Common myeloid progenitor, CD34-positive (primary cell): ENCODE measurements at places on chromosomes 1 and 21.
A peak's percentile ranks its signal among the peaks of the same experiment; 100 is the strongest.

DNA sequence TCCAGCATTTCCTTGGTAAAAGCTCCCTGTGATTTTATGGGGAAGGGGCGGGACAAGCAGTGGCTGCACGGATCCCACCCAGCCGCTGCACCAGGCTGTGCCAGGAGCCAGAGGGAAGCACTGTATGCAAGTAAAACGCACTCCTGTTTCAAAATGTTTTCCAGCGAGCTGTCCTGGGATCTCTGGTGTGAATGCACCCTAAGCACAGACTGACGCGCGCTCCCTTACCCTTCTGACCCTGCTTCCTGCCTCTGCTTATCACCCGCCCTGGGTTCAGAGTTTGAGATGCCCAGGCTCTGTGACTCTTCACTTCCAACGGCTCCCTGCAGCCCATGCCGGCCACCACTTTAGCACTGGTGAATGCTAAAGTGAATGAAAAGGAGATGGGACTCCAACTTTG, 131.2 kb downstream of the RHOU start:
- DNase-seq: no peak

- DNase-seq: no peak
These were observed 1458.0 kb downstream of the NCAM2 start for GRCh38 chr21:22456241-22456640.

- no peak for DNase-seq
These were observed 57.9 kb upstream of the ENAH start for GRCh38 chr1:225710804-225711203.

DNA sequence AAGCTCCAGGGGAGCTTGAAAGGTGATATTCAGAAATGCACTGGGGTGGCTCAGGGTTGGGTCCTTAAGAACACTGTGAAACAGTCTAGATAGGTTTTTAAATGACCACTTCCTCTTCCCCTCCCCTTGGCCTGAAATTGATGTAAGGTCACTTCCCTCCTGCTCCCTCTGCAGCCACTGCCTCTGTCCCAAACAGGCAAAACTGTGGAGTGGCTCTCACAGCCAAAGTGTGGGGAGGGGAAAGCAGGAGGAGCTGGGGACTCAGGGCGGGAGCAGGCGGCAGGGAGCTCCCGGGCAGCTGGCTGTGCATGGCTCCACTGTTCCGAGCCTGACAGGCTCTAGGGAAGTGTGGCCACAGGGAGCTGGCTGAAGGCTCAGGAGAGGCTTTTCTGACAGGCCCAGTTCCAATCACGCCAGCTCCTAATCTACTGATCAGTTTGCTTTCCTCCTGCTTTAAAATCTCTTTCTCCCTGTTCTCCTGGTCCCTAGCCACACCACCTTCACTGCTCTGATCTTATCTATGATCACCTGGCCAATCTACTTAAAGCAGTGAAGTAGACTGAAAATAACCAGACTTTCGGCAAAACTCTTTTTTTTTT, 5.1 kb upstream of the CSRP1 start:
- DNase-seq: peak; percentile 23

- DNase-seq: no peak
These were observed 291.7 kb downstream of the PDE4B start for GRCh38 chr1:66084442-66084841.

- no peak for DNase-seq
These were observed 2.7 kb upstream of the NTNG1 start for GRCh38 chr1:107138166-107138565.

GRCh38 chr1:70090875-70091274, 114.5 kb downstream of the LRRC40 start:
- DNase-seq: no peak

GRCh38 chr1:39590546-39590945, 14.0 kb upstream of the PABPC4 start:
- no peak for DNase-seq

DNA sequence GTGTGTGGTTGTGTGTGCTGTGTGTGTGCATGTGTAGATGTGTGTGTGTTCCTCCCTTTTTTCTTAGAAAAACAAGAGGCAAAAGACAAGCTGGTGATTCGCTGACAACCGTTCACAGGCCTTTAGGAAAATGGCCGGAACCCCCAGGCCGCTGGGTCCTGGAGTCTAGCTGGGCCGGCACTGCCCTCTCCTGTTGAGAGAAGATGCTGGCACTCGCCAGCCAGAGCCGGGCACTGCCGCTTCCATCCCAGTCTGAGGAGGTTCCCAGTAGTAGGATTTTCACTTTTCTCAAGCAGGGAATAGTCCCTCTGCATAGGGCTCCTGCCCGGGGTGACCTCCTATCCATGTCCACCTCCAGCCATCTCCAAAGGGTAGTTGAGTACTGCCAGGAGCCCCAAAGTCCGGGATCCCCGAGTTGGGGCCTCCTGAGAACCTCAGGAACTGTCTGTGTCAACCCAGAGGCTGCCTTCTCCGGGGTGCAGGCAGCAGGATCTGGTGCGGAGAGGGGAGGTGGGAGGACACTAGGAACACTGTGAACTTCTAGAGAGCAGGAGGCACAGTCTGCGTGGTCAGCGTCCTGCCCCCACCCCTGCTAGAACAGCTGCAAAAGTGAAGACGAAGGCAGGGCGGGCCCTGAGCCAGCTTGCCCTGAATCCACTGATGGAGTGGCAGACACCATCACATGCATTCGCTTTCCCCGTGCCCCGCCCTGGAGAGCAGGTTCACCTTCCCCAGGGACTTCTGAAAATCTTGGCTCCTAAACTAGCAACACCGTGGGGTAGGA, 44.1 kb upstream of the ARHGEF16 start:
- peak; percentile 30 for DNase-seq

- peak; percentile 81 for DNase-seq
These were observed 6.1 kb downstream of the ATF3 start for GRCh38 chr1:212614453-212615200.

DNA sequence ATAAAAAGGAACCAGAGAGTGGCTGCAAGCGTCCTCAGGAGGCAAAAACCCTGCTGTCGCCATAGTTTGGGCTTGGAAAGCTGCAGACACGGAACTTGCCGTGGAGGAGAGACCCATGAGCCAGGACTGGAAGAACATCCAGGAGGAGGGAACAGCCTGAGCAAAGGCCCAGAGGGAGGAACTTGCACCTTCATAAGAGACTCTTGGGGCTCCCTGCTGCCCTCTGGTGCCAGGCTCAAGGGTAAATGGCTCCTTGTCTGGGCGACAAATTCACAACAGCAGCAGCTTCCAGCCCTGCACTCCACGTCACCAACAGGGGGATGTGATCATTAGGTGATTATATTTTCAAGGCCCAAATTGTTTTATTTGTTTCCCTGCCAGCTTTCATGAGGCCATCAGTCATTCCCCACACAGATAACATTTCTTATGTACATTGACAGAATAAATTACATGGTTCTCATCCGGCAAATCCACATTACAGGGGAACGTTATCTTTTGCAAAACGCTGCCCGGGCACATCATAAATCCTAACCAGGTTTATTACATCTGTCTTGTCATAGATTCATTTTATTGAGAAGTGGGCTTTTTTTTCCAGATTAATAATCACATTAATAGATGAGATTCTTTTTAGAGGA, 143.0 kb upstream of the GRIK3 start:
- DNase-seq: peak; percentile 30

GRCh38 chr1:171727778-171728177, 14.1 kb downstream of the VAMP4 start:
- DNase-seq: no peak
